ENCODE measurements at places on chromosomes 12 and 14.

DNA sequence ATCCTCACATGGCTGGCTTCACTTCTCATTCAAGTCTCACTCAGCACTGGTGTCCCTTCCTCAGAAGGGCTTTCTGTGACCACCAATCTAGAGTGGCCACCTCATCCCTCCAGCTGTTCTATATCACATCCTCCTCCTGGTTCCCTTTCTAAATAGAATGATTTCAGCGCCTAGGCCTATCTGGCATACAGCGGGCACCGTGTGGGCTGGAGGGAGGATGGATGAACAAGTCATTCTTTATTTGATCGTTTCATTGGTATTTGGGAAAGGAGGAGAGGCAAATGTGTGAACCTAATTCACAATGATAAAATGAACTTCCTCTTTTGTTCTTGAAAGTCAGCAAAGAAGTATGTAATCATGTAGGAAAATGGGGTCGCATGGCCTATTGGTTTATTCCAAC is 394.2 kb downstream of the DPF3 start:
- no peak for DNase-seq

- DNase-seq, result no peak
These were observed 1123.6 kb upstream of the SEL1L start for GRCh38 chr14:82657186-82657675.

- DNase-seq, result no peak
These were observed 37.3 kb downstream of the PTGER2 start for GRCh38 chr14:52351233-52352060.

DNA sequence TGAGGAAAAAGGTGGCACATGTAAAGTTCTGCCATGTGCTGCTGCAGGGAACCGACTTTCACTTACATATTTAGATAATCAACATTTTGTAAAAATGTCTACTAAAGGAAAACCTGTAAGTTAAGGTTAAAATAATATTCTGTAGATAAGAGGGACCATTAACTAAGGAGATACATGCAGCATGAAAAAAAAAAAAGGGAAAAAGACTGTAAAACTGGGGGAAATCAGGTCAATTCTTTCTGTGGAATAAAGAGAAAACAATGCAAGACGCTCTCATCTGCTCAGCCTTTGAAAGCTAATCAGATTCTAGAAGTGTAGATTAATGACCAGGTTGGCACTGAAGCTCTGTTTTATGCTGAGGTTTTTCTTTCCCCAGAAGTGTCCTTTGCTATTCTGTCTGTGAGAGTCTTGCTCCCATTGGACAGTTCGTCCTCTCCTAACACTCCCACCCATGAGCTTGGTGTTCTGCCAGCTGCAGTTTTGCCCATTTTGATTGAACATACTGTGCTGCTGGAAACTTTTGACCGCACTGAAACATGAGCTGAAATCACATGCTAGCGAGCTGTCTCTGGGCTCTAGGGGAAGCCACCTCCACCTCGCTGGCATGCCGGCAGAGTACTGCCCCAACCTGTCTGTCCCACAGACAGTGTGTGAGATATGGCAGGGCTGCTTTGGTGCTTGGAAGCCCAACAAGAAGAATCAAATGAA is 39.7 kb downstream of the PPTC7 start:
- DNase-seq, result no peak

DNA sequence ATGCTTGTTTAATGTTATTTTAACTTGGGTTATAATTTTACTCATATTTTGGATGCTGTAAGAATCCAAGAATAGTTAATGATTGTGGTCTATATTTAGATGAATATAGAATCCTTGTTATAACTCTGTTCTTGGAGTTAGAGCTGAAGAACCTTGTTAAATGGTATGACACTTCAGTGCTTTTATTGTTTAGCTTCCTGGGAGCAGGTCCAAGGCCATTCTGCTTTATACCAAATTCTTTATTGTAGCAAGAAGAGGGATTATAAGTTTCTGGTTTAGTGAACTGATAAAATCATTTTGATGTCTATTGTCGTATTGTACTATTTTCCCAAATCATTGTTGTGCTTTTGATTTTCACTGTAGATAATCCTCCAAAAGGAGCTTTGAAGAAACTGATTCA is 69.4 kb downstream of the MIA2 start:
- DNase-seq, result no peak

DNA sequence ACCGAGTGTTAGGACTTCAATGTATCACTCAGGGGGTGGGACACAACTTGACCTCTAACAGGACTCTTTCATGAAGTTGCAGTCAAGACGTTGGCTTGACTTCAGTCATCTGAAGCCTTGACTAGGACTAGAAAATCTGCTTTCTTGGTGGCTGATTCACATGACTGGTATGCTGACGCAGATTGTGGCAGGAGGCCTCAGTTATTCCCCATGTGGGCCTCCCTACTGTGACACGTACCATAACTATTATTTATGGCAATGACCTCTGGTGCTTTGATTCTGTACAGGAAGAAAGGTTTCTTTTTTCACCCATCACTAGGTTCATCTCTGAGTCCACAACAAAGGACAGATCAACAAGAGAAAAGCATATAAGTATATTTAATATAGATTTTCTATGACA is 270.4 kb downstream of the NEDD1 start:
- DNase-seq, result no peak

- DNase-seq, result no peak
These were observed 2.3 kb downstream of the CRACR2A start for GRCh38 chr12:3750616-3751015.

- DNase-seq, result no peak
These were observed 2.4 kb upstream of the RARG start for GRCh38 chr12:53234271-53234914.

GRCh38 chr12:27554421-27555186 is 30.6 kb downstream of the PPFIBP1 start:
- no peak for DNase-seq

GRCh38 chr12:108315486-108316105 is 23.5 kb downstream of the CMKLR1 start:
- DNase-seq, result no peak

- DNase-seq, result peak; percentile 32
These were observed 32.8 kb downstream of the CCDC91 start for GRCh38 chr12:28223025-28223554.

DNA sequence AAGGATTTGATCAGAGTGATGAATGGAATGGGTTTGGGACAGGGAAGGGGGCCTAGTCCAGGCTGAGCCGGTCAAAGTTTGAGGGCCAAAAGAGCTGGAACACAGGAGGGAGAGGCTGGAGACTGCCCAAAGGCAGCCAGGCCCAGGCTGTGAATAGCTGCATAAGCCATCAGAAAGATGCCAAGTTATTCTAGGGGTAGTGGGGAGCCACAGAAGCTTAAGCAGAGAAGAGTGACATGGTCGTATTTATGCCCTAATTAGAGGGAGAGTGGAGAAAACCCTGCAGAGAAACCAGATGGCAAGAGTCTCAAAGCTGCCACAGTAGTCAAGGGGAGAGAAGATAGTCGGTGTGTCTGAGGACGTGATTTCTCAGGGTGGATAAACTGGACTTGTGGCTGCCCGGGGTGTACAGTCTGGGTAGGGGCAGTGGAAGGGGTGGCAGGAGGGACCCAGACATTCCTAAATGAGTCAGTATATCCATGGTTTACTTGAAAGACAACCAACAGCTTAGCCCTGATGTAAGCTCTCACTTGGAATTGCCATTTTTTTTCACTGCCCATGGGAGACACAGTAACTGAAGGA is 99.2 kb downstream of the PRICKLE1 start:
- DNase-seq, result no peak

DNA sequence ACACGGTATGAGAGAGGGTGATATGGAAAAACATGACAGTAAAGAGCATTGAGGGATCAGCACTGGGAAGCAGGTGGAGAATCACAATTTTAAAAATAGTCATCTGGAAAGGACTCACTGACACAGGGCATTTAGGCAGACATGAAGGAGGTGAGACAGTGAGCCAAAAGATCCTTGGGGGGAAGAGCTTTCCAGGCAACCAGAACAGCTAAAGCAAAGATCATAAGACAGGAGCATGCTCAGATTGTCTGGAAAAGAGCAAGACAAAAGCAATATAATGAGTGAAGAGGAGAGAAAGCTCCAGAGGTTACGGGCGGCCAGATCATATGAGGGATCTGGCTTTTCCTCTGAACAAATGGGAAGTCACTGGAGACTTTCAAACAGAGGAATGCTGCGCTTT is 63.9 kb downstream of the DENND5B start:
- no peak for DNase-seq

GRCh38 chr12:90945070-90945649 is 9.8 kb downstream of the CCER1 start:
- DNase-seq, result peak; percentile 19

- no peak for DNase-seq
These were observed 165.4 kb upstream of the PLEKHG7 start for GRCh38 chr12:92537290-92537960.

DNA sequence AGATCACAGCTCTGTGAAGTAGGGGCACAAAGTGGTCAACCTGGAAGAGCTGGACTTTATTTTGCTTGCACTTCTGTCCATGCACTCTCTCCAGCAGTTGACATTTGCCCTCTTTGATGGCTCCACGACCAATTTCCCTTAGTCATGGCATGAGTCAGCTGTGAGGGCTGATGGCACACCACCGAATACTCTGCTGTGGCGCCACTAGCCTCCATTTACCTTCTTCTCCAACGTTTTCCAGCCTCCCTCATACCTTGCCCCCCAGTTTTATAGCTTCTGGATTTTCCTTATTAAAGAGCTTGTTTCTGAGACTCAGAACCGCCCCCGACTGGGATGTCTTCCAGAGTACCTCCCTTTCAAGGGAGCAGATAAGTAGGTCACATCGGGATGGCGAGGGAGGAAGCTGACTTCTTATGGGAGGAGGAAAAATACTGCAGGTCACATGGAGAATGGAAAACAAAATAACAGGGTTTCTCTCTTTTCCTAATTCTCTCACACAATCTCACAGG is 17.6 kb downstream of the NINJ2 start:
- DNase-seq, result no peak

GRCh38 chr14:61477712-61478462 is 156.5 kb downstream of the PRKCH start:
- DNase-seq, result no peak

DNA sequence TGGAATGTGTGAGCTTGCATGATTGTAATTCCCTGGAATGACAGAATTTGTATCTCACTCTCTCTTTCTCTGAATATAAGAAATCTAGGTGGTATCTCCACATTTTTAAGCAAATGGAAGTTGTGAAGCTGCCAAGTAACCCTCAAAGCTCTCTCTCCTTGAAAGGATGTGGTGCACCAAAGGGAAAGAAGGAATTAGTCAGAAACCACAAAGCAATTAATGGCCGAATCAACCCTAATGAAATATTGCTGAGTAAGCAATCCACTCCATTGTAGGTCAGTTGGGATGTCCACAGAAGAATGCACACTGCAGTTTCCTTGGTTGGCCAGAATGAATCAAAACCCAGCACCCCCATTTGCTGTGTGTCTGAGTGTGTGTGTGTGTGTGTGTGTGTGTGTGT is 153.5 kb downstream of the KCNA5 start:
- no peak for DNase-seq

DNA sequence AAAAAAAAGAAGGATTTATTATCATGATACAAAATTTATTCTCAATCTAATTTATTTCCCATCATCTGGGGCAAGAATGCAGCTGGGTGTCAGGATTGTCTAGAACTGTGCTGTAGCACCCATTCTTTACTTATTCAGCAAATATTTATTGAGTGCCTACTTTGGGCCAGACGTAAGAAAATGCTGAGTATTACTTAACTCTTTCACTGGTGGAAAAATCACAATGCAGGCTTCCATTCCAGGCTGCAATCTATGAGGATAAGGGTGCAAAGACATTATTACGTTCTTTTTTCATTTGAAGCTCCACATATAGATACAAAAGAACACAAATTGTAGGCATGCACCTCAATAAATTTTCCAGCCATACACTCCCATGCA is 86.0 kb upstream of the CDKN3 start:
- DNase-seq, result no peak

DNA sequence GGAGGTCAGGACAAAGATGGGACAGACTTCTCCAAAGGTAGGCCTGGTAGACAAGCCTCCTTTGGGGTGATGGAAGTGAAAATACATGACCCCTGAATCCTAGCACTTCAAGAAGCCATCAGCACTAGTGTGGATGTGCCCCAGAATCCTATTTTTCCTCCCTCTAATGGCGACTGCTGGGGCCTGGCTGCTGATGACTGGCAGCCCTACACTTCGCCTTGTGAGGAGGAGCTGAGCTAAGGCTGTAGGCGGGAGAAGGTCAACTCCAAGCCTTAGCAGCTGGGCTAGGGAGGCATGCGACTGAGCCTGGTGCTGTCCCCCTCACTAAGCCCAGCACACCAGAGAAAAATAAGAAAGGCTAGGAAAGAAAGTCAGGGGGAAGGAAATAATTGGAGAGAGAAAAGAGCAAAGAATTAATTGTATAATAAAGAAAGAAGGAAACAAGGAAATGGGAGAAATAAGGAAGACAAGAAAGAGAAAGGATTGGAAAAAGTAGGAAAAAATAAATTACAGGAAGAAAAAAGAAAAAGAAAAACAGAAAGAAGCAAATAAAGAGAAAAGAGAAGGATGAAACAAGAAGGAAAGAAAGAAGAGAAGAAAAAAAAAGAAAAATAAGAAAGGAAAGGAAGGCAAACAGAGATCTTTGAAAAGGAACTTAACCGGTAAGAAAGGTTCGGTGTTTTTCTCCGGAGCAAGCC is 4.7 kb upstream of the HOXC10 start:
- no peak for DNase-seq

- DNase-seq, result no peak
These were observed 295.0 kb upstream of the MGAT4C start for GRCh38 chr12:86551146-86551571.

GRCh38 chr12:44674875-44675274 is 201.2 kb downstream of the NELL2 start:
- DNase-seq, result no peak

- no peak for DNase-seq
These were observed 29.4 kb downstream of the MAX start for GRCh38 chr14:65072937-65073336.

DNA sequence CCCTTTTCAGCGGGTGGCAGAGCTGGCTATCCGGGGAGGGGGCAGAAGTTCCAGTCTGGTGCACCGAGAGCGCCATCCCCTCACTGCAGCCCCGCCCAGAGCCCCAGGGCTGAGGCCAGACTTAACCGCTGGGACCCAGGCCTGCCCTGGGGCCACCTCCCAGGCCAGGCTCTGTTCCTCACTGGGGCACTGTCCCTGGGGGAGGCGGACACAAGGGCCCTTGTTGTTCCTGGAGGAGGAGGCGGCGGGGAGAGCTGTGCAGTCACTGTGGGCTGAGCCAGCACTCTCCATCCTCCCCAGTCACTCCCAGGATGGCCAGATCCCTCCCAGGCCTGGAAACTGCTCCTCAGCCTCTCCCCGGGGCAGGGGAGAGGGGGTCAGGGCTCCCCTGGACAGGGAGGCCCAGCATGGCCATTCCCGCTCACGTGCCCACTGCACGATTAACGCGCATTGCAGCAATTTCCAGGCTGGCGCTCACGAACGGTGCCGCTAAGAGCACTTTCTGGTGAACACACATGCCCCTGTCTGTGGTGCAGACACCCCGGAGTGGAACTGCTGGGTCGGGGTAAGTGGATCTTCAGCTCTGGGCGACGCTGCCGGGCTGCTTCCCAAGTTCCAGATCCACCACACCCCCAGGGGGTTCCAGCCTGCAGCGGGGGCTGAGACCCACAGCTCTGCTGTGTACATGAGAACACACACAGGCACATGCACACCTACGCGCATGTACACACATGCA is 89.8 kb upstream of the SFSWAP start:
- no peak for DNase-seq
